ENCODE measurements at places on chromosomes 7 and 10.

- DNase-seq, result no peak
Measured at GRCh38 chr7:68063171-68063570, 1066.5 kb downstream of the TYW1 start.

GRCh38 chr10:62308101-62308500 lies 39.5 kb upstream of the RTKN2 start:
- no peak for DNase-seq

GRCh38 chr10:113320211-113320610 lies 232.6 kb upstream of the HABP2 start:
- DNase-seq, result no peak

- no peak for DNase-seq
Measured at GRCh38 chr10:88315755-88316154, 267.4 kb downstream of the RNLS start.

DNA sequence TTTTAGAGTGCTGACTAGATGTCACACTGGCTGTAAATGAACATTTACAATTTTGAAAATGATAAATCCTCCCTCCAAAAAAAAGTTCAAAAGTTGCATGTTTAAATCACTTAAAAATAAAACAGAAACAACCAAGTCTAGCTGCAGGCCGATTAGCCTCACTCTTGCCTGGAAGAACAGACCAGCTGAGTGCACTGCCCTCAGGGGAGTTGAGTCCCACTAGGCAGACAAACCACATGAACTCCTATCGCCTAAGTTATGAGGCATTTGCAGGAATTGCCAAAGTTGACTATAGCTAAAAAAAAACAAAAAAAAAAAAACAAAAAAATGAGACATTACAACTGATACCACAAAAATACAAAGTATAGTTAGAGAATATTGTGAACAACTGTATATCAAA lies 510.0 kb downstream of the ANKRD7 start:
- no peak for DNase-seq

DNA sequence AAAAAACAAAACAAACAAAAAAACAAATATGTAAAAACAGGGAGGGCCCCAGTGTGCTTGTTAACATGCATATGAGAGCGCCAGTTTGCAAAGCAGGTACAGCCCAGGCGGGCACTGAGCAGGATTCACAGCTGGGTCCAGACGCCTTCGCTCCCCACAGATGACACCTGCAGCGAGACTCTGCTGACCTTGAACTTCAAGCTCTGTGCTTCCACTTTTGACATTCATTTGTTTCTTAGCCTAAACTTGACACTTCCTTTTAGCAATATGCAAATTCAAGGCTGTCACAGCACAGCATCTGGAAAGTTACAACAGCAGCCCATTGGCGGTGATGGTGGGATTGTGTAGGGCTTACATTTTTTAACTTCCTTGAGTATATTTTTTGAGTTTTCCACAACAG lies 88.8 kb upstream of the TNS3 start:
- no peak for DNase-seq

Measured in retinal pigment epithelial cell (primary cell).